Activated gamma-delta T cell (primary cell): ENCODE measurements at places on chromosomes 13 and 19.

DNA sequence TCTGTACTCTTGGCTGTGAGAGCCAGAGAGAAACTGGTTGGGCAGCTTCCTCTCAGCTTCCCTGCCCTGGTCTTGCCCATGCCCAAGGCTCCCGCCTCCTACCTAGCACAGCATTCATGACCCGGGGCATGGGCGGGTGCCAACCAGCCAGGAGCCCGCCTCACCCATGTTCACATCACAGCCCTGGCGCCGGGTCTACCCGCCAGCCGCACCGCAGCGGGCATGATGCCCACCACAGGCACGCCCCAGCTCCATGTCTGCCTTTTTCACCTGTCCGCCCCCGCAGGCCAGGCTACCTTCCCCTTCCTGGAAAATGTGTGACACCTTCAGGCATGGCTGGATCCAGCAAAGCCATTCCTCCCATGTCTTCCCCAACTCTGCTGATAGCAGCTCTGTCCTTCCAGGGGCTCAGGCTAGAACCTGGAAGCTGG is 42.1 kb downstream of the PTPRS start:
- no peak for DNase-seq

DNA sequence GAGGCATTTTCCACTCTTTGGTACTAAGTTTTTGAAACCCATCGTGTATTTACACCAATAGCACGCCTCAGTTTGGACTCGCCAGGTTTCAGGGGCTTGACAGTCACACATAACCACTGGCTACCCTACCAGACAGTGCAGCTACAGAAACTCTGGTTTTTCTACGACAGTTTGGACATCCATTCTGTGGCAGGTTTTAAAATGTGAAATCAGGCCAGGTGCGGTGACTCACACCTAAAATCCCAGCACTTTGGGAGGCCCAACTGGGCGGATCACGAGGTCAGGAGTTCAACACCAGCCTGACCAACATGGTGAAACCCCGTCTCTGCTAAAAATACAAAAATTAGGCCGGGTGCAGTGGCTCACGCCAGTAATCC is 13.2 kb downstream of the KDELR1 start:
- DNase-seq, result no peak

DNA sequence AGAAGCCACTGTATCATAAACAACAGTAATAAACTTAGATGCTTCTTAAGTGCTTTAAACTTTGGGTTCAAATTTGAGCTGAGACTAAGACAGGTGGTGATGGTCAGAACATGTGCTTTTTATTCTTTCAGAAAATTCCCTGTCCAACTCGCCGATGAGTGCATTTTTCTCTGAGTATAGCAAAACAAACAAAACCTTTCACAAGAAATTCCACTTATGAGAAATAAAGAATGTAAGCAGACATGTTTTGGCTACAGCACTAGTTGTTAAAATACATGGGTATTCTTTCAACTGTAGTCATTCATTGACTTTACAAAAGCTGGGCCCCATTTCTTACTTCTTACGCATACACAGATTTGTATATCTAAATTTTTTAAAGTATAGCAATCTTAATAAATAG is 125.6 kb downstream of the SPRY2 start:
- DNase-seq, result no peak

- no peak for DNase-seq
Measured at GRCh38 chr13:41061914-41062837, 867 bp downstream of the WBP4 start.

DNA sequence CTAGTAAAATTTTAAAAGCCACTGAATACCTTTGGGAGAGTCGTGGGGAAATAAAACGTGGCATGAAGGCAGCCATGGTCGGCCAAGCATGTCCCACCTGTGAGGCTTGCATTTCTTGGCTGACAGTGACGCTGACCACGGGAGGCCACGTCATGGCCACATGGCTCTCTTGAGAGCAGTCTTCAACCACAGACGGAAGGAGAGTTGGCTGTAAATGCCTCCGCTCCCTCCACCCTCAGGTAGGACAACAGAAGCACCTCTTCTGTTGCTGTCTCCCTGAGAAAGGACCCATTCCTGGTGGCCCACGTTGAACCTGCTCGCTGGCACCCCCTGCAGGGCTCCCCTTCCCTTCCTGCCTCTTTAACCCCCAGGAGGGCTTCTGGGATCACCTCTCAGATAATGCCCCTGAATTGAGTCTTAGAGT is 10.6 kb upstream of the LRRC25 start:
- no peak for DNase-seq

DNA sequence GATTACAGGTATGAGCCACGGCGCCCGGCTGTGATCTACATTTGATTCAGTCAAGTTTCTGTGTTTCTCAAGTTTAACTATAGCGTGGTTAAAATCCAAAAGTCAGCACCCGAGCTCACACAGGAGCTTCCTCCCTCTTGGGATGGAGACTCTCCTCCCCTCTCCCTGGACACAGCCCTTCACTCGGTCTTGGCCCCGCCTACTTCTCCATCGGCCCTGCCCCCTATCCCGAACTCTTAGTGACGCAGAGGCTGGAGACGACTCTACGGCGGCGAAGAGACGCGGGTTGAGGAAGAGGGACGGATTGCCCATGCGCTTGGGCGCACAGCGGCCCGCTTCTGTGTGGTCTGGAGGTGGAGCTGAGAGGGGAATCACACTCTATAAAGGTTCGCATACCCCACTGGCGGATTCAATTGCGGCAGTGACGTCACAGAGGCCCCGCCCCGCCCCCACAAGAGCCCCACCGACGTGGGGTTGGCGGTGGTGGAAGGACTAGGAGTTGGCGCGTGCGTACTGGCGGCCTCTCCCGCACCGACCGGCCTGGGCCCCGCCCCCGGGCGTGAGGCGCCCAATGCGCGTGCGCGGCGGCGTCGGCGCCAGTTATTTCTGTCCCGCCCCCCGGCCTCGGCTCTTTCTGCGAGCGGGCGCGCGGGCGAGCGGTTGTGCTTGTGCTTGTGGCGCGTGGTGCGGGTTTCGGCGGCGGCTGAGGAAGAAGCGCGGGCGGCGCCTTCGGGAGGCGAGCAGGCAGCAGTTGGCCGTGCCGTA is at the start of gene TRIM28:
TSS of gene TRIM28 (plus strand) at position 239 of the 765 bp plus-strand sequence. CDS start 694 bp downstream, outside the sequence.
- no peak for DNase-seq

- no peak for DNase-seq
Measured at GRCh38 chr13:41467425-41467945, 10.1 kb downstream of the RGCC start.

DNA sequence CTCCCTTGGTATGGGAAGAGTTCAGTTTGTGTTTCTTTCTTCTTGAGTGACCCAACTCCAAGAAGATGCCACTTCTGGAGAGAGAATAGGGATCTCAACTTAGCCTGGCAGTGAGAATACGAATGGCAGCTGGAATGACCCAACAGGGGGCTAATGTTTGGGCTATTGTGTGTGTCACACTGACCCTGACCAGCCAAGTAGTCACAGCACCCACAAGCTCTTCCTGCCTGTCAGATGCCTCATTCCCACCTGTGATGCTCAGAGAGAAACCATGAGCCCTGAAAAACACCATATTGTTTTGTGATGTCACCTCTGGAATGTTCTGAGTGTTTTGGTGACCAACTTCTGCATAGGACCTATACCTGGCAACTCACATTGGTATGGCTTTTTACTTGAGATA is at the start of gene CBY2:
TSS of gene CBY2 (plus strand) at position 233 of the 400 bp plus-strand sequence. CDS start at position 304, 71 bp downstream.
- no peak for DNase-seq

GRCh38 chr13:94181461-94182107 is 297.9 kb downstream of the DCT start:
- no peak for DNase-seq

- no peak for DNase-seq
Measured at GRCh38 chr19:45711851-45712698, 18.6 kb downstream of the FBXO46 start.

DNA sequence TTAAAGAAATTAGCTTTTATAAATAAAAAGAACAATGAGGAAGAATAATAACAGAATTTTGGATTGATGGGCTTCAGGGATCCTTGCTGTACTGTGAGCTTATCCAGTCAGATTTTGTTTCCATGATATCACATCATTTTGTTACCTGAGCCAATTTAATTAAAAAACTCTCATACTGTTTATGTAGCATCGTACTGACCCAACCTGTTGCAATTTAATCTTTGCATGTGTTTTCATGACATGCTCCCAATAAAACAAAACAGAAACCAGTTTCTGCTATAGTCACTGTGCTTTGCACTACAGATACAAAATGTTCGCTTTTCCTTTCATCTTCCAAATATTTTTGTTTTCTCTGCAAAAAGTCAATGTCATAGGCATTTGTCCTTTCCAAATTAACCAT is 109.7 kb upstream of the RNF113B start:
- DNase-seq, result no peak

DNA sequence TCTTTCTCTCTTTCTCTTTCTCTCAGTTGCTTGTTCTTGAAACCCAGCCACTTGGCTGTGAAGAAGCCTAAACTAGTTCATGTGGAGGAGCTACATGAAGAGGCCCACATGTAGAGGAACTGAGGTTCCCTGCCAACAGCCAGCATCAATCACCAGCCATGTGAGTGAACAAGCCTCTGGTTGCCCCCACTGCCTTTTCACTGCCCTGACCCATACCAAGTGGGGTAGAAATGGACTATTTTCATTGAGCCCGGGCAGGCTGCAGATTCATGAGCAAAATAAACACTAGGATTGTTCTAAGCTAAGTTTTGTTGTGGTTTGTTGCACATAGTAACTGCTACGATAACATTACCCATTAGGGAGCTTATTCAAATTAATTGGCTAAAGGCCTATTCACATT is 78.7 kb upstream of the FAM216B start:
- no peak for DNase-seq

- DNase-seq, result no peak
Measured at GRCh38 chr19:15433519-15434069, 14.8 kb upstream of the AKAP8L start.

- DNase-seq, result no peak
Measured at GRCh38 chr19:11209839-11210655, 12.7 kb upstream of the KANK2 start.

DNA sequence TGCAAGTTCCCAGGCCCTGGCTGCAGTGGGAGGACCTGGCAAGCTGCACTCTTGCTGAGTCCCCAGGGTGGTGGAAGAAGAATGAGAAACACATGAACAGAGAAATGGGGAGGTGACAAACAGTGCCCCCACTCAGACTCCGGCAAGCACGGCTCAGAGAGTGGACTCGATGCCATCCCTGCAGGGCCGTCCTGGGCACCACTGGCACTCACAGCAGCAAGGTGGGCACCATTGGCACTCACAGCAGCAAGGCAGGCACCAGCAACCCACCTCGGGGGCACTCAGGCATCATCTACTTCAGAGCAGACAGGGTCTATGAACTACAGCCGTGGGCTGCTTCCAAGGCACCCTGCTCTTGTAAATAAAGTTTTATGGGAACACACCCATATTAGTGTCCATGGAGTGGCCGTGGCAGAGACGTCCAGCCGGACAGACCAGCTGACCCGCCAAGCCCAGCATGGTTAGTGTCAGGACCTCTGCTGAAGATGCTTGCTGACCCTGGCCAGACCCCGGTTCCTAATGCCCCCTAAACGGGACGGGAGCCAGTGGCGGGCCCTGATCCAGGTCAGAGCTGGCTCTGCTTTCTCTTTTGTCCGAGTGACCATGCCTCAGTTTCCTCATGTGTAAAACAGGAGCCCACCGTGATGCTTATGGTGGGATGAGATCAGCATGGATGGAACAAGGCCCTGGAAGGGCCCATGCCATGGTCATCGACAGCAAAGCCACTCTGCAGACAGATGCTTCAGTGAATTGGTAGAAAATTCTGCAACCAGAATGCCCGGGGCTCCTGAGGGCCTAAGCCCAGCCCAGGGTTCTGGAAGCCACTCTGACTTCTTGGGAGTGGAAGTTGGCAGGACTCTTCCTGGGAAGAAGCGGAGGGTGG is 2.1 kb upstream of the F10 start:
- no peak for DNase-seq

DNA sequence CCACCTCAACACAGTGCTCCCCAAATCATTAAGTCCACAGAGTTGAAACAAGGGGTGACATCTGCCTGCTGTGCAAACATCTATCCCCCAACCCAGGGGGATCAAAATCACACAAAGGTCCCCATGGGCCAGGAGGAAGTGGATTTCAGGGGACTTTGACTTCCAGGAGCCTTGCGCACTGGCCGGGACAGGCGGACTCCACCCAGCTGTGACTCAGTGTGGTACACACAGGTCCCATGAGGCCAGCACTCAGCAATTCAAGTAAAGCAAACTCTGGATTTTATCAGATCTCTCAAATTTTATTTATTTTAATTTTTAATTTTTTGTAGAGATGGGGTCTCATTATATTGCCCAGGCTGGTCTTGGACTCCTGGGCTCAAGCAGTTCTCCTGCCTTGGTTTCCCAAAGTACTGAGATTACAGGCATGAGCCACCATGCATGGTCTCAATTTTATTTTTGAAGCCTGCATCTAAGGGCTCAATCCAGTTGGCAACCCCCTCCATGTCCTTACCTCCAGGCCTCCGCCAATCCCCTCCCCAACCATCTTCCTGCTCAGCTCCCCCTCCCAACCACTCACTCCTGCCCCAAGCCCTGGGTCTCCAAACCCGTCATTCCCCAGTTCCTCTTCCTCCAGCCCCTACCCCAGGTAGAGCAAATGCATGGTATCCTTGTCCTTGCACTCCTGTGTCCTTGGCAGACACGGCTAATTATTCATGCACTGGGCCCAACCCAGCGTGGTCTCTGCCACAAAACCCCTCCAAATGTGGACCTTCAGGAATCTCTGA is 18.2 kb downstream of the ARHGAP33 start:
- no peak for DNase-seq

DNA sequence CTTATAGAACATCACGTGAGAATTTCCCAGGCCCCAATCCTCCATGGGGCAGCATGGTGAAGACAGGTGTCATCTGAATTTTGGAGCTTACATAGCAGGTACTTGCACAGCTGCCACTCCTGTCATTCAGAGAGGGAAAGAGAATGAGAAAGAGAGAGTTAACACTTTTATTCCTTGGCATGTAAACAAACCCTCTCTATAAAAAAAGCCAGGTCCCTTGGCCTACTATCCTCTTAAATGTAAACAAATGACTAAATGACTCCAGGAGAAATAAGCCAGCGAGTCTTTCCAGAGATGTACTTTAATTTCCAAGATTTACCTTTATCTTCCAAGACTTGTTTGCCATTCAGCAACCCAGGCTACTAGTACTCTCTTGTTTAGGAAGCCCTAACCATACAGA is 195.3 kb upstream of the HTR2A start:
- DNase-seq, result no peak

GRCh38 chr13:36981156-36981743 is 17.9 kb downstream of the ALG5 start:
- DNase-seq, result no peak

GRCh38 chr13:21075011-21075378 is 13.6 kb upstream of the LATS2 start:
- DNase-seq, result no peak

DNA sequence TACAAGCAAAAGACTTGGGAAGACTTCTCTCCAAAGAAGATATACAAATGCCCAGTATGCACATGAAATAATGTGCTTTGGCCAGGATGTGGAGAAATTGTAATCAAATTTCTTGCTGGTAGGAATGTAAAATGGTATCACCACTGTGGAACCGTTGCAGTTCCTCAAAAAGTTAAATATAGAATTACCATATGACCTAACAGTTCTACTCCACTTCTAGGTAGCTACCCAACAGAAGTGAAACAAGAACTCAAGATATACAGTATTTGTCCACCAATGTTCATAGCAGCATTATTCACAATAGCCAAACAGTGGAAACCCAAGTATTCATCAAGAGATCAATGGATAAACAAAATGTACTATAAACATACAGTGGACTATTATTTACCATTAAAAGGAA is 95.0 kb upstream of the KLF5 start:
- no peak for DNase-seq
